ENCODE measurements at places on chromosomes 3 and 15.
A peak's percentile ranks its signal among the peaks of the same experiment; 100 is the strongest.

DNA sequence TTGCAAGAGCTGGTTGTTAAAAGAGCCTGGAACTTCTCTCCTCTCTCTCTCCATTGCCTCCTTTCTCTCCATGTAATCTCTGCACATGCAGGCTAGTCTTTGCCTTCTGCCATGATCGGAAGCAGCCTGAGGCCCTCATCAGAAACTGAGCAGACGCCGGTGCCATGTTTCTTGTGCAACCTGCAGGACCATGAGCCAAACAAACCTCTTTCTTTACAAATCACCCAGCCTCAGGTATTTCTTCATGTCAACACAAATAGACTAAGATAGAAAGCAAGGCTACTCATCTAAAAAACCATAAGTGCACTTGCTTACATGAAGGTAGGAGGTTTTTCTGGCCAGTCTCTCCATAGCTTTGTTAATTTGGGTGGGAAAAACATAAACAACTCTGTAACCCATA lies 8.7 kb downstream of the PDZRN3 start:
- no peak for DNase-seq

DNA sequence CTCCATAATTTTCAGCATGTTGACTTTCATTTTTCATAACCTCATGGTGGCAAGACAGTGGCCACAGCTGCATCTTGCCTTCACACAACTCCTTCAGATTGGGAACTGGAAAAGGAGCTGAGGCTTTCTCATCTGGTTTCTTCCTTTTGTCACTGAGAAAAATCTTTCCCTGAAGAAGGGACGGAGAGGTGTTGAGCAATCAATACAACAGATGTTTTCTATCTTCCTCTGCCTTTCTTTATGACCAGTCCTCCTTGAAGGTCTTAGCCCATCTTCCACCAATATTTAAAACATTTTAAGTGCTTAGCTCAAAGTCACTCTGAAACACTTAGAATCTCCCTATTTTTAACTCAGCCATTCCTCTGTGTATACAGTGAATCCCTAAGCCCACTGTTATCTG lies 11.9 kb downstream of the ZNF660 start:
- DNase-seq, result no peak

DNA sequence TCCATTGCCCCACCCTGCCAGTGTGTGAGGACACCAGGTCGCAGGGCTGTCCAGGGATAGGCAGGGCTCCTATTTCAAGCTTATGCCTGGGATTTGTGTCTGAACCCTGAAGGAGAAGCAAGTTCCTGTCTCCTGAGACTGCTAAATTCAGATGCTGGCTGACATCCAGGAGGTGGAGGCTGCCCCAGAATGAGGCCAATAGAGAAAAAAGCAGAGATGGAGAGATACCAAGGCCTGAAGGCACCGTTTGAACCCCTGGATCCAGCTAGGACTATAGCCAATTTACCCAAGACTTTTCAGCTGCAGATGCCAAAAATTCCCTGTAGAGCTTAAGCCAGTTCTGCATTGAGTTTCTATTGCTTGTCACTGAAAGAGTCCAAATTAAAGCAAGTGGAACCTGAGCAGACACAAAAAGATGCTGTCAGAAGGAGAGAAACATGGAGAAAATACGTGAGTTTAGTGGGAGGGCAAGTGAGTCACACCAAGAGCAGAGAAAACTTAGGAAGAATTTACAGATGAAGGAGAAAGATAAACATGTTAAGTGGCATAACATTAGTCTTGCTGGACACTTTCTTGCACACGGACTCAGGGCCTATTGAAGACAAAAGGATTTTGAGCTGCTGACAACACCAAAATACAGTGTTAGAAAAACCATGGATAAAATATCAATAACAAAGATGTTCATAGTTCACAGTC lies 148.6 kb downstream of the CNTN3 start:
- no peak for DNase-seq

DNA sequence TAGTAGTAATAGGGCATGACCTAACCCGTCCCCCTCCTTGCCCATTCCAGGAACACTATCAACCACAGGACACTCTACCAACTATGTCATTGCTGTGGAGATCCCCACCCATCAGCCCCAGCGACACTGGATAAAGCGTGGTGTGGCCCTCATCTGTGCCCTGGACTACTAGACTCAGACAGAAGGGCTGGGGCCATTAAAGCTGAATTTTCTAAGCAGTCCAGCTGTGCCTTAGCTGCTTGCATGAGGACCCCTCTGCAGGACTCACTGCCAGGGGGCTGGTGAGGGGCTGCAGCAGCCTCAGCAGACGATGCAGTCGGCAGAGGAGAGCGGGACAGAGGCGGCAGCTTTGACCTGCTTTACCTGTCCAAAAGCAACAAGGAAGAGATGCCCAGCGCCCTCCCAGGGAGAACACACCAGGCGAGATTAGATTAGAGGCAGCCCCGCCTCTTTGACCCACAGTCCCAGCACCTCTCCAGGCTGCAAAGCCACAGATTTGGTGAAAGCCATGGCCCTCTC lies 44.6 kb downstream of the SEMA3G start:
- DNase-seq, result no peak

DNA sequence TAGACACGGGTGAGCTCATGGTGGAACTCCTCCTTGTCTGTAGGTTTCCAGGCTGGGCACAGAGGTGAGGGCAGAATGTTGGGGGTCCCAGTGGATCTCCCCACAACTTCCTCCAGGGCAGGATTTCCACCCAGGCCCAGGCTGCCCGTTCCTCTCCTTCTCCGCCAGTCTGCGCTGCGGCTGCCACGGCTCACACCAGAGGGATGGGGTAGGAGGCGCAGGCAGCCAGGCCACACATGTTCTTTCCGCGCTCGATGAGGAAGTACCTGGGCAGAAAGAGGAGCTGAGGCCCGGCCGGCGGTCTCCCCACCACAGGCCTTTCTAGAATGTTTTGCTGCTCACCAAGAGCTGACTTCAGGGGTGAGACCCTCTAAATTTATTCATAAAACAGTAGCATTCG lies 22.9 kb downstream of the CTSH start:
- no peak for DNase-seq

DNA sequence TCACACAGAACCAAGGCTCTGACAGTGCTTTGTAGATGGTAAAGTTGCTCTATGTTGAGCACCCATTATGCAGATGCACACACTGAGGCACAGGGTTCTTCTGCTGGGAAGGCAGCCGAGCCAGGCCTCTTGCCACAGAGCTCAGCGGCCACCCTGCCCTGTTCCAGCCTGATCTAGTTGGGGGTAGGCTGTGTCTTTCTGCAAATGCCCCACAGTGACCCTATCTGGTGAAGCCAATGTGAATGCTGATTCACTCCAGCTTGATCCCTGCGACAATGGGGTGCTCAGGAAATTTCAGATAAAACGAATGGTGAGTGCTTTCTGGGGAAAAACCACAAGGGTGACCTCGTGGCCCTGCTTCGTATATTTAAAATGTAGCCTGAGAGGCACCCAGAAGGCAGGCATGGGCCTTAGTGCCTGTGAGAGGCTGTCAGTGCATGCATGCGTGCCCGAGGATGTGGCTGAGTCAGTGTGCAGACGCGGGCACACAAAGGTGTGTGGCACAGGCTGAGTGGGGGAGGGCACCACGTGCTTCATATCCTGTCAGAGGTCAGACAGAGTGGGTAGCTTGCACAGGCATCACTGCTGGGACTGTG lies 85.7 kb downstream of the ATP2B2 start:
- DNase-seq, result peak; percentile 68

- DNase-seq, result no peak
Measured at GRCh38 chr3:101229681-101230080, 90.7 kb downstream of the IMPG2 start.

GRCh38 chr3:41682996-41683395 lies 278.9 kb downstream of the ULK4 start:
- no peak for DNase-seq

GRCh38 chr15:31867536-31868442 lies 162.5 kb upstream of the CHRNA7 start:
- peak; percentile 73 for DNase-seq

DNA sequence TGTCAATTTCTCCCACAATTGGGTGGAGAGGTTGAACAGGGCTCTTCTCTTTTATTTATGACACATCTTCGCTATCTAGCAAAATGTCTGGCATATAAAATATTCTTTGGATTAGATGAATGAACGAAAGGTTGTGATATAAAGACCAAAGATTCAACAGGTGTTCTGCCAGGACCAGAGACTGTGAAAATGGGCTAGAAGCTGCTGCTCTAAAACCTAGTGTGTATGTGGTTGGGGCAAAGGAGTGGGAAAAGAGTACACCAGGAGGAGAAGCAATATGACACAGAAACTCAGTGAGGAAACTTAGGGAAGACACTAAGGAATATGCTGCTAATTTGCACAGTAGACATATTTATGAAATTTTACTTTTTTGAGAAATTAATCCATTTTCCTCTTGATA lies 102.0 kb upstream of the CCDC80 start:
- DNase-seq, result no peak

DNA sequence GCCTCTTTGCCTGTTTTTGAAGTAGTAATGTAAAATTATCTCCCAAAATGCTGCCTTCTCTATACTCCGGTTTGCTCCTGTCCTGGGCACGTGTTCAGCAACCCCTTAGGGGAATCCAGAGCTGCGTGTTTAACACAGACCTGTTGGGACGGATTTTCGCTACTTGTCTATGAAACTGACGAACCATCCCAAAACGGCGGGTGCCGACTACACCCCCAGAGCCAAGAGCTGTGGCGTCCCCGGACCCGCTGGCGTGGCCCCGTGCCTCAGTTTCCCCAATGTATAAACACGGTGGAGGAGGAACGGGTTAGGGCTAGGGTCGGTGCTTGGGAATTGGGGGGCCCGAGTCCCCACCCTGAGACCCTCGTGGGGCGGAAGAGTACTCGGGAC lies 473 bp downstream of the FHIT start:
- DNase-seq, result peak; percentile 12

- no peak for DNase-seq
Measured at GRCh38 chr3:177440456-177441104, 243.3 kb upstream of the TBL1XR1 start.

DNA sequence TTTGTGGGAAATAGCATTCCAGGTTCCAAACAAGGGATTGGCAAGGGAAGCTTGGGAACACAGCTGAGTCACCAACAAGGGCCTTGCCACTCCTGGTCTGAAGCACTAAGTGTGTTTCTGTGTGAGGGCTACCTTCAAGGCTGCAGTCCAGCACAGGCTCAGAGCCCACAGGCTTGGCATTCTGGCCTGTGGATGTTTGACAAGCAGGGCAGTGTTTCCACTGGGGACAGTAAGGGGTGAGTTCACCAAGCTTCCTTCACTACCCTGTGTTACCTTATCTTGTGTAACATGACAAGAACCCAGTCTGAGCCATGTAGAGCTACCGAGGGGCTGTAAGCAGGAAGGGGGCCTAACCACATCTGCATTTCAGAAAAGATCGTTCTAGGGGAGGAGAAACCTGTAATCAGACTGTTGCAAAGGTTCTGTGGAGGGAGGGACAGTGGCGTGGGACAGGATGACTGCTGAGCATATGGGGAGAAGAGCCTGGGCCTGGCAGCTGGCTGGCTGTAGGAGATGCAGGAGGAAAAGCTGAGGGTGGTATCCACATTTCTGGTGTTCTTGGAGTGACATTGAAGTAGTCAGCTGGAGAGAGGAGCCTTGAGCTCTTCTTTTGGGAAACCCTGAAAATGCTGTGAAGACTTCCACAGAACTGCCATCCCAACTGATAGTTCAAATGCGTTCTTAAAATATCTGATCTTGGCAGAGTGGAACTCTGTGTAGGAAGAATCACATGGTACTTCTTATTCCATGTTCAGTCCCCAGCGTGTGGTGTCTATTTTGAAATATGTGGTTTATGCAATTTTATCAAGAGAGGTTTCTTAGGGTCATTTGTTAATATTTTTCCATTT lies 61.3 kb downstream of the CTDSPL start:
- DNase-seq, result no peak

DNA sequence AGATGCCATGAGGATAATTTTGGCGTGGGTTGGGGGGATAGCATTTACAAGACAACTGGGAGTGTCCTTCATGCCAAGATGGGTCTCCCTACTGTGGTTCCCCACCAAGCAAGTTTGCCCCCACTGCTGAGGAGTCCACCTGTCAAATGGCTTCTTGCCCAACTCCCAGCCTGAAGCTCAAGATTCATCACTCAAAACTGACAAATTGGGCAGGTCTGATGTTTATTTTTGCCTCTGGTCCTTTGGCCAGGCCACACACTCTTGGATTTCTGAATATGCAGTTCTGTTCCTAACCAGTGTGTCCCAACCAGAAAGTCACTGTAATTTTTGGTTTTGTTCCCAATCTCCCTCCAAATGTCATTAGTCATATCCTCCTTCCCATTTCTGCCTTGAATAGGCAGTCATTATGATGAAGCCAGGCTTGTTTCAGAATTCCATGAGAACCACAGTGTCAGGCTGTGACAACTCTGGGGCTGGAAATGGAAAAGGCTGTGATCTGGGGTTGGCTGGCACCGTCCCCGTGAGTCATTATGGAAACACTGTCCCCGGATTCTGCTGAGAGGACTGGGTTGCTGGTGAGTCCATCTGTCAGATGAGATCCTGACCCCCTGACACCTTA lies 29.3 kb upstream of the MEF2A start:
- DNase-seq, result no peak

DNA sequence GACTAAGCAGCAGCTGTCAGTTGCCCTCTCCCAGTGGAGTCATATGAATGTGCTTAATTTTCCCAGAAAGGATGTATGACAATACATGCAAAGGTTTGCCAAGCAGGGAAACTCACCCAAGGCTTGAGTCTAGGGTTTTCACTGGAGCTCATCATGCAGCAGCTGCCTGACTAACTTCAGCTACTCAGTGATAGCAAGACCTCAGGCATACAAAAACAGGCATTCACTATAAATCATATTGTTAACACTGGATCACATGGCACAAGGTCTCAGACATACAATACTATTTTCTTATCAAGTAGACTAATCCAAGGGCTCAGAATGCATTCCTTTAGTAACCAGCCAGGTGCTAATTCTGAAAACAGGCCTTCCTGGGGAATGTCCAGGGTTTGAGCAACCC lies 85.0 kb upstream of the STAC start:
- DNase-seq, result no peak

DNA sequence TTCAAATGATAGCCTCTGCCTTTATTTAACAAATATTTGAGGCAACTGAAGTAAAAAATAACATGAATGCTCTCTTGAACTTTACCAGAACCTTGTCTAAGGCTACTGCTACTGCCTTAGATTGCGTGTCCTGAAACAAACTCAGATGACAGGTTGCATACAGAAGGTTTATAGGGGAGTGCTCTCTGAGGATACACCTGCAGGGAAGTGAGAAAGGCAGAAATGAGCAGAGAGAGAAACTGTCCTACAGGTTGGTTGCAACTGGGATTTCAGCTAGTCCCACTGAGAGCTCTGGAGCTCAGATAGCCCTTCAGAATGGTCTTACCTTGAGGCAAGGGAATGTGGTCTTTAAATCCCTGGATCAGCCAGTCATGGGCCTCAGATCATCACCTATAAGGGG lies 165.5 kb downstream of the IL5RA start:
- DNase-seq, result no peak
